Cortex of kidney (tissue), 1 donor: ENCODE measurements at places on chromosomes 11 and 22.

DNA sequence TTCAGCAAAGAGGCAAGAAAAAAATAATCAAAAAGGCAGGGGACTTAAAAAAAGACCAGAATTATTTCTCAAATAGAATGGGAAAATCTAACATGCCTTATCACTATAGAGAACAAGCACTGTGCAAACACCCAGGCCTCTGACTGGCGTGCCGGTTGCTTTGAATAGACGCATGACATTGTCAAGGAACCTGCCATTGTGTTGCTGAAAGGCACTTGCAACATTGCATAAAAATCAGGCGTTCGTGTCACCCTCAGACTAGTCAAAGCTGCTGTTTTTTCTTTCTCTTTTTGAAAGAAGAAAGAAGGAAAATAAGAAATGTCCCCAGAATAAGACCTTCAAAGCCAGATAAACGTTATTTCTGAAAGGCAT is 549.3 kb upstream of the CADM1 start:
- DNase-seq, result no peak

DNA sequence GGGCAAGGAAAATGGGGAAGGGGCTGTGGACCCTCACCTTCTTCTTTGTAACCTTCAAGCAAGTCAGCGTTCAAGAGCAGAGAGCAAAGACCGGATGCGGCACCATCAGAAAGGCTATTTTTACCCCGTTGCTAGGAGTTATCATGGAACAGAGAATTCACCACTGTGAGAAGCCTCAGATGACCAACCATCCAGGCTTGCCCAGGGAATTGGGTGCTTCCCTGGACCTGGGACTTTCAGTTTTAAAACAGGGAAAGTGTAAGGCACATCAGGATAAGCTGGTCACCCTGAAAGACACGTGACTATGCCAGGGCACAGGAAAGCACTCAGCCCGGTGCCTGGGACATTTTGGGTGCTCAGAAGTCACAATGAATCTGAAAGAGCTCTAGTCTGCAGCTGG is 10.4 kb downstream of the GALNT18 start:
- no peak for DNase-seq

DNA sequence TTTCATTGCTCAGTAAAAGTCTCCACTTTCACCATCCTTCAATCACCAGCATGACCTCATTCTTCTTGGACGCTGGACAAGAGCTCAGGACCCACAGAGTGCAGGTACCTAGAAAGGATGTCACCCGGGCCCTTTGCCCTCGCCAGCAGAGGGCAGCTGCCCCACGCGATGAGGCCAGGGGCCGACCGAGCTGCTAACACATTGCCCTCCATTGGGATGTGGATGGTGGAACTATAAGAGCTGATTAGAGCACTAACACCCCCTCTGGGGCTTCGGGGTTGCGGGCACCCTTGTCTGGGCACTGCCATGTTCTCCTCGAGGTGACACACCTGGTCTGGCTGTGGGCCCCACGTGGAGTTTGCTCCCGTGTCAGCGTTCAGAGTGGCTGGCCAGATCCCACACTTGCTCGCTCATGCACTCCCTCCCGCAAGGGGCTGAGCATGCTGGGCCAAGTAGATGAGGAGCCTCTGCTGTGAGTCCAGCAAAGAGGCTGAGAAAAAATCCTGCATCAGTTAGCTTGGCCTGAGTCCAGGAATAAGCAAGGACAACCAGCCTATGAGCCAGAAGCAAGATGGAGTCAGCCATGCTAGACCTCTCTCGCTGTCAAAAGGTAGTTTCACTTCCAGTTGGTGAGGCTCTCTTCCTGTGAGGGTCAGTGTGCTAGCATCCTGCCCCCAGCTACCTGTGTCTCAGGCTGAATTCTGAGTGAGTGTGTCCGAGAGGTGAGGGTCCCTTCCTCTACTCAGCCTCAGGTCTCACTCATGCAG is 9.8 kb downstream of the KRTAP5-6 start:
- no peak for DNase-seq

DNA sequence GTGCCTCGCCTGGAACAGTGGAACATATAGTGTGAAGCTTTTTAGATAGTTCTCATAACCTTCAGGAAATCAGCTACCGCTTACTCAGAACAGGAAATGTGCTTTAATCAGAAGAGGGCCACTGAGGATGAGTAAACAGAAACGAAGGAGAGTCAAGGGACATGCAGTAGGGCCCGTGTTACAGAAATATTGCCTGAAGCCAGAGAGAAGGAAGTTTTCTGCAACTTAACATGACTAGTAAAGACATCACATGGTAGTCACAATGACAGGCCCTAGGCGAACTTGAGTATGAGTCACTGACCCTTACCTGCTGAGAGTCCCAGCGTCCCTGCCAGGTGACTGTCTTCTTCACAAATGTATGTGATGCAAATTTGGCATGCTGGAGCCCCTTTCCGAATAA is 39.4 kb downstream of the CARD18 start:
- DNase-seq, result no peak

GRCh38 chr22:36236388-36237319 is 2.7 kb downstream of the APOL2 start:
- DNase-seq, result no peak

- no peak for DNase-seq
These were observed 100.8 kb upstream of the B3GAT1 start for GRCh38 chr11:134512571-134513538.

GRCh38 chr11:33377412-33378370 is 120.5 kb downstream of the HIPK3 start:
- no peak for DNase-seq

DNA sequence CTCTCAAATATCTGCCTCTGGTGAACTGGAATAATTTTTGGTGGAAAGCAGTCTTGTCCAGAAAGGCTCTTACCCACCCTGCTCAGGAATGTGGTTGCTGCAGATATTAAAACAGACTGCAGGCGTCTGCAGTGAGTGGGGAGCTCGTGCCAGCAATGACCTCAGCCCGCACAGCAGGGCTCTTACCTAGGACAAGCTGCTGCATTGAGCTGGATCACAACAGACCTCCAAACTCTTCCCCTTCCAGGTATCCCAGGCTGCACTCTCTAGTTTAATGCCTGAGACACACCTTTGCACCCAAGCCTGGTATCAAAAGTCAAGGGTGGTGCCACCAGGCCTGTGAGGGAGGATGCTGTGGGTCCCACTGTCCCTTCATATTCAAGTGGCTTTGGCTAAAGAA is 69.7 kb upstream of the CDON start:
- no peak for DNase-seq

DNA sequence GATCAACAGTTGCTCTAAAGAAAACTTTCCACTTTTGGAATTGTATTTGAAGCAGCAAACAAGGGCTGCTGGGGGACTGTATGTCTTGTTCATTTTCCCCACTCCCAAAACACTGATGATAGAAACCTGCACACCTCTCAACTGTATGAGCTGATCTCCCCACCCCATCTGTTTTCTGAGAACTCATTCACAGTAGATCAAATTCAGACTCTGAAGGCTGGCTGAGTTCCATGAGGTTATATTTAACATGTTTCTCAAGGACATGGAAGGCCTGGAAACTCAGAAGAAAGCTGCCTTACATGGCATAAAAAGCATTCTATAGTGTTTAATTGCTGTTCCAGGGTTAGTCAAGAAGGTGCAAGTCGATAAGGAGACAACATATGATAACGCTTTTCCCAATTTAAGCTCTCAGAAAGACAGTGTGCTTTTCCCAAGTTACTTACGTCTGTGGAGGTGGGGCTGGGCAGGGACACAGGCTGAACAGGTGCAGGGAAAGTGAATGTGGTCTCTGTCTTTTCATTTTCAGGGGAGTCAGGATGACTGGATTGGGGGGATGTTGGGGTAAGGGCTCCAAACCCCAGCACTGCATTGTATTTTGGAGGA is 23.0 kb downstream of the LARGE2 start:
- DNase-seq, result no peak

DNA sequence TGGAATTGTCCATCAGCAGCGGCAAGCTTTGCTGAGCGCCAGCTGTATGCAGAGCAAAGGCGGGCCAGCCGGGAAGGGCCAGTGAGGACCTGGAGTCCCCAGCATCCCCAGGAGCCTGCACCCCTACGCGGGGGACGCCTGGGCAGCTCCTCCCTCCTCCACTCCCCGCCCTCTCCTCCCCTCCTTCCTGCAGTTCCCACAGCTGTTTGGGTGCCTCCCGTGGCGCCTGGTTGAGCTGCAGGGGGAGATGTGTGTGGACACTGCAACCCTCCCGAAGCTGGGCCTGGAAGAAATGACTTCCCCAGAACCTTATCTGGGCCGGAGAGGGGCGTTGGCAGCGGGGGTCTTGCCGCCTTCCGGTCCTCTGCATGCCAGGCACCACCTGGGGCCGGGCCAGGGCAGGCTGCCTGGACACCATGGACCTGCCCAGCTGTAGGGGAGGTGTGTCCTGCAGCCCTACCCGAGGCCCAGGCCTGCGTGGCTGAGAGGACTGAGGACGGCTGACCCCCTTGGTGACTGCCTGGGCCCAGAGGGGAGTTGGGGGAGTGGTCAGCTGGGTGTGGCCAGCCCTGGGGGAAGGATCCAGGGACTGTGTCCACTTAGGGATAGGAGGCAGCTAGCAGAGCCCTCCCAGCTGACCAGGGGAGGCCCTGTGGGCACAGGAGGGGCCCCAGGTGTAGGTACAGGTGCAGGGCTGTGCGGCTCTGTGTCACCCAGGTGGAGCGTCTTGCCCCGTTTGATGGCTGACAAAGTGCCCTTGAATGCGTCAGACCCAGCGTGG is 16.8 kb upstream of the MUC6 start:
- DNase-seq, result no peak

DNA sequence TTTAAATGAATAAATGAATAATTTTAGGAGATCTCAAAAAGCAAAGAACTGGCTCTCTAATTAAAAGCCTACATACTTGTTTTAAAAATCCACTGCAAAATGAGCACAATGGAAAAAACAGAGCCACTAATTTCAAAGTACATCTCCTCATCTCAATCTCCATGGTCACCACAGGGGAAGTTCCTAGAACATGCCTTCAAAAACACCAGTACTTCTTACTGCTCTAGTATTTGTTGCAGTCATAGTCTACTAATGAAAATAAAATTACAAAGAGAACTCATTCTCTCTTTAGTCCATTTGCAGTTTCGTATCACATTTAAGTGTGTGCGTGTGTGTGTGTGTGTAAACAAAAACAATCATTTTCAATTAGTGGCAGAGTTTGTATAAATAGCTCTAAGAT is 54.0 kb downstream of the PIK3C2A start:
- no peak for DNase-seq

- DNase-seq, result no peak
These were observed 10.8 kb downstream of the ALDH3B2 start for GRCh38 chr11:67663532-67664212.

GRCh38 chr11:11973361-11973800 is 35.0 kb downstream of the DKK3 start:
- no peak for DNase-seq

DNA sequence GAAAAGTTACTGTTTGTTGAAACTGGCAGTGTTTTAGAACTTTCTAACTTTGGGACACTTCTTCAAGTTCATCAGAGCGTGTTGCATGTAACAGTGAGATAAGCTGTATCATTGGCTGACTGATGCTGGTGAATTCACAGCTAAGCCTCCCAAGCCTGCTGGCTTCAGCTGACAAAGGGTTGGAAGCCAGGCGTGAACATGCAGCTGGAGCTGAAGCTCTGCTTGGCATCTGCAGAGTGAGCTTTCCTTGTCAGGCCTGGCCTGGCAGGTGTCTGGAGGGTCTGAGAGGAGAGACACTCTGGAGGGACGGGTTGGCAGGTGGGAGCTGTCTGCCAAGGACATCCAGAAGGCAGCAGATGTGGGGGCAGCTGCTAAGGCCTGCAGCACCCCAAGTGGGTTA is 1.5 kb downstream of the AMPD3 start:
- no peak for DNase-seq

- no peak for DNase-seq
These were observed 10.6 kb downstream of the ENDOD1 start for GRCh38 chr11:95100191-95100648.

- DNase-seq, result no peak
These were observed 6.7 kb downstream of the SLC37A2 start for GRCh38 chr11:125069796-125070195.

- DNase-seq, result no peak
These were observed 2.4 kb downstream of the LTBP3 start for GRCh38 chr11:65555693-65556231.

DNA sequence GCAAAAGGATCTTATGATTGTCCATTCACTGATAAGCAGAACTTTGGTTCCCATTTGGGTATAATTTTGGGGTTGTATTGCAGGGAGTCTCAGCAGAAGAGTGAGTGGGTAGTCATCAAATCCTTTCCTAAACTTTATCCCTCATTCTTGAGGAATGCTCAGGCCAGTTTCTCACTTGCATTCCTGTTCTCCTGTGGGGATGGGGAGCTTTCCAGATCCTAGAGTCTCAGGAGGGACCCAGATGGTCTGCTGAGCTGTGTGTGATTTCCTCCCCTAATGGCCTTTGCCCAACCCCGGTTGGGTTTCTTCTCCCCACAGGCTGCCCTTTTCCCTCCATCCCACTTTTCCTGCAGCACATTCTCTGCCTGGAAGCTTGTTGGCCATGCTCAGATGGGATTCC is 79.9 kb downstream of the MIAT start:
- DNase-seq, result no peak
